NCI-H1436 treated with DMSO at 0.1 percent for 48 hours (cell line): ENCODE measurements at places on chromosomes 4 and X.

DNA sequence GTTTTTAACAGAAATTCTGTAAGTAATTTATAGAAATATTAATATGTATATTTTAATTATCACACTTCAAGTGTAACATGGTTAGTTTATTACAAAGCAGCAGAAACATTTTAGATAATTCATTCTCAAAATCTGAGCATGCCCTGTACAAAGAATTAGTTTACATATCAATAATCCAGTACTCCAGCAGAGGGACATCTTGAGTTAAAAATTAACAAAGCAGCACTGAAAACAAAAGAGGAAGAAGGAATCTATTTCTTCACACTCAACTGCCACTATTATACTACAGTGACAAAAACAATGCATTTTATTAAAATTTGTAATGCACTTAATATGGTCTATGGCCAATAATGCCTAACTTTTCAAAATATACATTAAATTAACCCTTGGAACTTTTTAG, 179.1 kb upstream of the KLHL4 start:
- DNase-seq: no peak

DNA sequence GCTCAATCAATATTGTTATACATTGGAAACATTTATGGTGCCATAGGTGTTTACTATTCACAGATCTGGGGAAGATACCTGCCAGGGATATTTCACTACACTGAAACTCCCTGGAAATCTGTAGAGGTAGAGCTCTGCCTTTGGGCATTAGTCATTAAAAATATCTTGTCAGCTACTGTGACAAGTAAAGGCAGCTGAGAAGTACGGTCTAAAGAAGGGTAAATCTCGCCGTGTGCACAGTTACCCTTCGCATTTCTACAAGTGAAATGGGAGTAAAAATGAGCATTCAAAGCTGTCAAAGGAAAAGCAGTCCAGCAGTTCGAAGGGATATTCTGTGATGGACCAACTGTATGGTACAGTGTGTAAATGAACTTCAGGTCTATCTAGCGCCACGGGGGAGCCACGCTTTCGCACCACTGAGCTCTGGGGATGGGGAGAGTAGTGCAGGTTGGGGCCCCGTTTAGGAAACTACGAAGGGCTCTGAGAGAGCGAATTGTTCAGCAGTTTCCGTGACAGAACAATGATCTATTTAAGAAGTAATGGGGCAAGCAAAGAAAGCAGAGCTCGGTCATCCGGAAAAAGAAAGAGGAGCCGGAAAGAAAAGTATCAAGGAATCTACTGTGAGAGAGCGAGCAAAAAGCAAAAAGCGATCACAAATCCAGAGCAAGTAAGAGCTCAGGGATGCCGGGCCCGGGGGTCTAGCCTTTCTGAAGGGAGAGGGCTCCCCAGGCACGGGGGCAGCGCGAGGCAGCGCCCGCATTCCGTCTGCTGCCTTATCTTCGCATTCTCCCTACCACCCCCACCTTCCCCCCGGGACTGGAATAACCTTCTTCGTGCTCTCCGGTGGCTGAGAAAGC, 646 bp downstream of the TIGD4 start:
- no peak for DNase-seq

- DNase-seq: no peak
Measured at GRCh38 chr4:20284990-20285389, 33.3 kb downstream of the SLIT2 start.

DNA sequence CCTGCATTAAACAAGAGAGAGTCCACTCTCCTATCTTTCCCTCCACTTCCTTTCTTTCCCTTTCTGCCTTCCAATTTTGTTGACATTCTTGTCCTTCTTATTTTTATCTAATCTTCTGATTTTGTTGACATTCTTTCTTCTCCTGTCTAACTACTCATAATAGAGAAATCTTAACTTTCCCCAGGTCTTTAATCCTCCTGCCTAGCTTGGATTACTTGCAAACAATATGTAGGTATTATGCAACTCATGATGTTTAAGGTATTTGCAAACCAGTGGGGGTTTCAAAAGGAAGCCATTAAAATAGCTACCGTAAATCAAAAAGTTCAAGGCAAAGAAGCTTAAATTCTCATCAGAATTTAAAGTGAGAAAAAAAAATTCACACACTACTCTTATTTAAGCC, 53.9 kb downstream of the PROM1 start:
- DNase-seq: no peak

- DNase-seq: no peak
Measured at GRCh38 chr4:76702440-76703122, 195.4 kb downstream of the SOWAHB start.

DNA sequence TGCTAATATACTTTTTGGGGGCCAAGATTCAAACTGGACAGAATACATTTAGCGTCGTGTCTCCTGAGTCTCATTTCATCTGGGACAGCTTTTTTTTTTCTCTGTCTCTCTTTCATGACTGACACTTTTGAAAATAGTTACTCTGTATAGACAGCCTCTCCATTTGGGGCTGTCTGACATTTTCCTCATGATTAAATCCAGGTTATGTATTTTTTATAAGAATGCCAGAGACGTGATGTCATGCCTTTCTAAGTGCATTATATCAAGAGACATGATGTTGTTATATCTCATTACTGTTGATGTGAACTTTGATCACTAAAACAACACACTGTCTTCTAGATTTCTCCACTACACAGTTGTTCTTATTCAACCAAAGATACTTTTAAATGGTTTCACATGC, 199.0 kb downstream of the BANK1 start:
- no peak for DNase-seq

DNA sequence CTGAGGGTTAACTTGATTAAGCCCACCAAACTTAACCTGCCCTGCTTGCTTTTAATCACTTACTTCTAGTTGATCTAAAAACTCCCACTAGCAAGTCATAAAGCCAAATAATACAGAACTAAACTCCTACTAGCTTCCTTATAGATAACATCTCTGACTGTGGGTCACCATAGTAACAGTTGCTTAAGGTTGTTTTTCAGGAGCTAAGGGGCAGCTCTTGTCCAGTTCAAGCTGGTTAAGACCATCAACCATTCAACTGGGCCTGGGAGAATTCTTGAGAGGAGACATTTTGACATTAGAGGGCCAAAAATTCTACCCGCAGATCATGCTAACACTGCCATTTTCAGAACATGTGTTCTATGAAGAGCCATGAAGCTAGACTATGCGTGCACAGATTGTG, 67.0 kb downstream of the UCHL1 start:
- DNase-seq: no peak

DNA sequence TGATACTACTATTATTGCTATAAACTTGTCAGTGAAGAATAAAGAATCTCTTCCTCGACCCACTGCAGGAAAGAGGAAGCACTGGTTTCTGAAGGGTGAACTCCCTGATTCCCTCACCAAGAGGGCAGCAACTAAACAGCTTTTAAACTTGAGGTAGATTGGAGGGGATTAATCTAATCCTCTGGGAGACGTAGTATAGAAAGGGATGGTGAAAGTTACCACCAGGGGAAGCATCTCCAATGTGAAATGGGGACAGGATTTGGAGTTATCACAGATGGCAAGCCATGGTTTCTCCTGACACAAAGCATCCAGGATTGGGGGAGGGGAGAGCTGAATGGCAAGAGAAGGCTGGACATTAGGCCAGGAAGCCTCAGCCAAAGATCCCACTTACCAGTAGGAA, 62.7 kb upstream of the PTPN13 start:
- DNase-seq: no peak

DNA sequence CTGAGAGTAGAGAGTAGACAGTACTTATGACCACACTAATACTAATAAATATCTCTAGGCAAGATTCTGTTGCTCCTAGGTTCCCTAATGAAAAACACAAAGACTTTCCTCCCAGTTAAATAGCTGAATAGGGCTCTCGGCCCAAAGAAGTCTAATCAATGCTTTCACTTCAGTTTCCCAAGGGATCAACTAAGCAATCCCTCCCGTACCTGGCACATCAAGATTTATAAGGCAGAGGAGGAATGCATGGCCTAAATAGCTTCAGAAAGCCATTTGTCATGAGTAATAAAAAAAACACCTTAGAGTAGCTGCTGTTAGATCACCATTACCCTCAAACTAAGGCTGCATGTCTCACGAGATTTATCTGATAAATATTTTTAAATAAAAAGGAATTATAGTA, 56.8 kb upstream of the EXOC1L start:
- DNase-seq: no peak

GRCh38 chr4:2958446-2958845, 4.8 kb downstream of the NOP14 start:
- DNase-seq: no peak

- DNase-seq: no peak
Measured at GRCh38 chr4:15063341-15063740, 61.1 kb downstream of the CPEB2 start.

GRCh38 chr4:177386278-177386815, 55.9 kb downstream of the AGA start:
- no peak for DNase-seq

- DNase-seq: no peak
Measured at GRCh38 chrX:64093761-64094160, 111.7 kb downstream of the AMER1 start.

GRCh38 chr4:168877511-168878491, 132.3 kb downstream of the CBR4 start:
- no peak for DNase-seq

- DNase-seq: no peak
Measured at GRCh38 chr4:78446619-78447018, 105.0 kb upstream of the ANXA3 start.

- no peak for DNase-seq
Measured at GRCh38 chr4:150348079-150348478, 233.9 kb upstream of the MAB21L2 start.

- no peak for DNase-seq
Measured at GRCh38 chr4:118587116-118587831, 97.9 kb upstream of the METTL14 start.

- no peak for DNase-seq
Measured at GRCh38 chrX:101950581-101950980, 18.8 kb upstream of the ZMAT1 start.

DNA sequence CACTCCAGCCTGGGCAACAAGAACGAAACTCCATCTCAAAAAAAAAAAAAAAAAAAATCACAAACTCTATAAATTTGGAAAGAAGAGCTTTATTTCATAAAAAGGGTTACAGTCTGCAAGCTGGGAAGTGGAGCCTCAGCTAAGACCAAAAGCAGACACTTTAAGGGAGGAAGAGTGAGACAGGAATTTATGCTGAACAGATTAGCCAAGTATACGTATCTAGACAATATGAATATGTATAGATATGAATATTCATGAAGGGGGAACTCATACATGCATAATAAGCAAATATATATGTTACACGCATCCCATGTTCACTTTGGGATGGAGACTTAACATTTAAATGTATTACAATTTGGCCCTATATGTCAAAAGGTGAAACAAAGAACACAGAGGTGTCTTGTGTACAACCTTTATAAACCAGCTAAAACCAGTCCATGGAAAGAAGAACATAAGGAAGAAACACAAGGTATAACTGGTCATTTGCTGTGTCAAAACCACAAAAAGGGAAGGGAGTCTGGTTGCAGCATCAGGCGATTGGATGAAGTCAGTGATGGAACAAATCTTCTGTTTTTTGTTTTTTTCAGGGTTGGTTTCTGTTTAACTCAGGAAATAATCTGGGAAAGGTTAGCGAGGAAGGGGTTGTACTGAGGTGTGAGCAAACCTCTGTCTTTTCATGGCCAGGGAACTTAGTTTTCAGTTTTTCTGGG, 130.0 kb upstream of the MAOA start:
- DNase-seq: no peak

DNA sequence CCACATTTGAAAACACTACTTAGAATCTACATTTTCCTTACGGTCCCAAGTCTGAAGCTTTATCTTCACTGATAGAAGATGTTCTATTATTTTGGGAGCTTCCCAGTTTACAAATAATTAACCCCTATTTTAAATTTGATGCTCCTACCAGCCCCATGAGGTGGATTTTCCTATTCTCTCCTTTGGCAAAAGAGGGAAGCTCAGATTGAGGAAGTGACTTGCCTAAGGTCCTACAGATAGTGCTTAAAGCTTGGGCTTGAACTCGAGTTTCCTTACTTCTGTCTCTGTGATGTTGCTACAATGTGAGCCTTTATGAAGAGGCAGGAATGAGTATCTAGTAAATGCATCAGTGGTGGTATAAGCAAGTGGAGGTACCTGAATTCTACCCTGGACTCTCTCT, 27.5 kb downstream of the HEPH start:
- no peak for DNase-seq

GRCh38 chr4:87944967-87945366, 30.5 kb upstream of the SPP1 start:
- no peak for DNase-seq

DNA sequence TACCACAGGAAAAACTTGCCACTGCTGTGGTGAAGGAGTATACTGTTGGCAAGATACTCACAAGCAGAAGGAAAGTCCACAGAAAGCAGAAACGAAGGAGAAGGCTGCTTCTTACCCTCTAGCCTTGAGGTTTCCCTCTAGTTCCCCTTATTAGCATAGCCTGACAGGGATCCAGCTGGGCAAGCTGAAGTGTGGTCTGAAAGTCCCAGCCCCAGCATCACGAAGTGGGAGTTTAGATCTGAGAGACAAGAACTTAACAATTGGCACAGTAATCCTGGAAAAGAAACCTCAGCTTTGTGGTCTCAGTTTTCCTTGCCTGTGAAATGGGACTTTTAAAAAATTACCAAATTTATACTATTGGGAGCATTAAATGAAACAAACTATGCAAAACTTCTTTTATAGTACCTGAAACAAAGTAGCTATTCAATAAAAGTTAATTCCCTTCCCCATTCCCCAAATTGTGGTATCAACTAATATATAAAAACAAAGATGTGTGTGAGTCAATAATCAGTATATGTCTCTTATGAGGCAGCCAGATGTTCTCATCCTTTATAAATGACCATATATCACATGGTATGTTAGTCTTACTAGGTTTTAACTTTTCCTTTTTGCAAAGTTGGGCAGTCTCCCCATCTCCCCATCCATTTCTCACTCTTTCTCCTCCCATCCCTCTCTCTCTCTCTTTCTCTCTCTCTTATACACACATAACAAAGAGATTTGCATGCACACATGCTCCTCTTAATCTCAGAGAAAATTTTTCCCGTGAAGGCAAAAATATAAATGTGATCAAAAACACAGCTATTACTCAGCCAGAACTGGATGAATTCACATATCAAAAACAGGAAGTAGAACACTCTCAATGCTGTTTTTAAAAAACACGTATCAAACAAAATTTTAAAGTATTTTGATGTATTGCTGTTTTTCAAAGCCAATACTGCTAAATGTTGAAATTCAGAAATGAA, 57.8 kb downstream of the SCFD2 start:
- no peak for DNase-seq

DNA sequence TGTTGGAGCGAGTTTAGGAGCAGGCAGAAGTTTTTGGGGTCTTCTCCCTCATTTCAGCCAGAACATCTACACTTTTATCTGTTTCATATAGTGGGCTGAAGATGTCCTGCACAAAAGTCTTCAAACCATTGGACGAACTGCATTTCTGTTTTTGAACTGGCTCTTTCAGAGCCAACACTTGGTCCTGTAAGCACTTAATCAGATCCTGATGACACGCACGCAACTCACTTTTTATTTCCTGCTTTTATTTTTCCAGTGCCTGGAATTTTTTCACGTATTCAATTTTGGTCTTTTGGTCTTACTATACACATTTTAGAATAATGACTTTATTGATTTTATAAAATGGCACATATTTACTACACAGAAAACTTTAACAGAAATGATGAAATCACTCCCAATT, 40.2 kb upstream of the NKX3-2 start:
- no peak for DNase-seq

- DNase-seq: no peak
Measured at GRCh38 chrX:154988719-154989118, 33.8 kb downstream of the F8 start.
